Activated CD8-positive, alpha-beta memory T cell treated with anti-CD3 and anti-CD28 coated beads, Interleukin-2, amount 50 U/mL, for 4 hours (primary cell): ENCODE measurements at places on chromosomes 1 and 21.

GRCh38 chr1:50857702-50858101 lies 102.4 kb downstream of the FAF1 start:
- DNase-seq: no peak

DNA sequence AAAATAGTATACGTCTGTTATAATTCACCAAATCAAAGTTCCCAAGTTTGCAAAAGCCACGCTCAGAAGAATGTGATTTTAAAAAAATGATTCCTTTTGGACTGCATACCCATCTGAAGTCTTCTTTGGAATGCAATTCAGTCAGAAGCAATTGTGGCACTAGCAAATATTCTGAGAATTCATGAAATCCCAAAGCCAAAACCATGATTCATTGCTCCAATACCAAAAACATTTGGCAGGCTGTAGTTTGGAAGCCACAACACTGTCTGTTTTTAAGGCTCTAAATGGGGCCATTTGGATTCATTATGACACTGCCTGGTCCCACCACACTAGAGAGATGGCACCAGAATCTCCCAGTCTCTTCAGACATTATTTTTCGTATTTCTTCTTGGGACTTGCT lies 21.8 kb upstream of the LRRC53 start:
- no peak for DNase-seq

DNA sequence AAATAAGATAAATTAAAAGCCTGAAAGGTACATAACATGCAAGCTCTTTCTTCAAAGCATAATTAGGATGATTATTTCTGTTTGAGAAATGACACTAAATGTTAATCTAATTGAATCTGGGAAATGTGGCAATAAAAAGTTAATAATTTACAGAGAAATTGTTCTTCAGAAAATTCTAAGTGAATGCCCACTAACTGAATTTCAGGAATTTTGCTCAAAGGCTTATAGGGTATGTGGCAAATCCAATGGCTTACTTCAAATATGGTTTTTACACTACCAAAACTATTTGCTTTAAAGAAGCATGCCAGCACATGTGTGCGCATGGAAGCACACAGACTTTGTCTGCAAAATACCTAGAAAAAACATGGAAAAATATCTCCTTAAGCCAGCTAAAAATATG lies 186.6 kb upstream of the FOXD3 start:
- DNase-seq: no peak

GRCh38 chr1:5938101-5938646 lies 54.1 kb downstream of the NPHP4 start:
- DNase-seq: no peak

DNA sequence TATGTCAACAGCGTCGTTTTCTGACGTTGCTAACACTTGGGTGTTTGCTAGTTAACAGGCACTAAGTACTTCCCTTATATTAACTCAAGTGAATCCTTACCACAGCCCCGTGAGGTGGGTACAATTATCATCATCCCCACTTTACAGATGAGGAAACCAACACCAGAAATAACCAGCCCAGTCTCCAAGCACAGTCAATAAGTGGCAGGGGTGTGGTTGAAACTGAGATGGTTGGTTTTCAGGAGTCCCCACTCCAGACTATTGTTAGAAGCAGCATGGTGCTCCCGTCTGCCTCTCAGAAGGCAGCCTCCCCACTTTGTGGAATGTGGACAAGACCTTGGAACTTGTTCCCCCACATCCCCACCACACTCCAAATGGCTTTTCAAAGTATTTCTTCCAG lies 45.7 kb upstream of the ACOT11 start:
- no peak for DNase-seq

- DNase-seq: no peak
These were observed 12.9 kb upstream of the NOS1AP start for GRCh38 chr1:162056579-162056978.

DNA sequence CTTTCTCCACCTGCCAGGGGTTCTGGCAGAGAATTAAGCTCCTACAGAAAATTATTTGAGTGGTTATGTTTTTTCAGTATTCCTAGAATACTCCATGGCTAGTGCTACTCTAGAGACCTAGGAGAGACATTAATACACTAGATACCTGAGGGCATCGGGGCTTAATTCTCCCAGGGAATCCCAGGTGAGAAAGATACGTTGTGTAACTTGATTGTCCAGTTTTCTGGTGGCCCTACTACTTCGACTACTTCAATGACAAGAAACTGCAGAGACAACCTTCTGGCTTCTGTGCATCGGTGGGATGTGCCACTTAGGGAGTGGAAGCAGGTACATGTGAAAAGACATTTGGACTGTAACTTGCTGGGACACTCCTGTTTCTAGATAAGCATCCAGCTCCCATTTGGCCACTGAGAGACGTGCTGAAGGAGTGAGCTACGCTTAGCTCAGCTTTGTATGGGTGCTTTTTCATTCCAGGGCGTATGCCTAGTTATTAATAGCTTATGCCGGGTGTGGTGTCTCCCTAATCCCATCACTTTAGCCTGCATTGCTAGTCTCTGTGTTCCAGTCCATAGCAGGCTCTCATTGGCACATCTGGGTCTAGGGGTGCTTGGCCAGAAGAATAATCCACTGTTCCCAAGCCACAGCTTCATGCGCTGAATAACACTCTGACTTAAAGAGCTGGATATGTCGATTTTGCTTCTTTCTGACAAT lies 300.7 kb downstream of the SIPA1L2 start:
- no peak for DNase-seq

GRCh38 chr1:222048094-222048595 lies 306.3 kb upstream of the DUSP10 start:
- DNase-seq: no peak

DNA sequence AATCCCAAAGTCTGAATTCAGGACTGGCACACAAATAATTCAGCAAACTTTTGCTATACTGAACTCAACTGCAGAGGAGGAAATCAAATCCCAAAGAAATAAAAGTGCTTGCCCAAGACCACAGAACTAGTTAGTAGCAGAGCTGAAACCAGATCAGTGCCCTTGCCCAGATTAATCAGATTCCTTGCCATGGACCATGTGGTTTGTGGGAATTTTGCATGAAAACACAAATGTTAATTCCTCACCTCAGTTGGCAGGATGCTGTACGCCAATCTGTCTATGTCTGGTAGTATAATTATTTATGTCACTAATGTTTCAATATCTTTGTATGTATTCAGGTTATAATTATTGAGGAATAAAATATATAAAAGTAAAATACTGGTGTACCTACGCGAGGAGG lies 173.8 kb downstream of the DAB1 start:
- DNase-seq: no peak

DNA sequence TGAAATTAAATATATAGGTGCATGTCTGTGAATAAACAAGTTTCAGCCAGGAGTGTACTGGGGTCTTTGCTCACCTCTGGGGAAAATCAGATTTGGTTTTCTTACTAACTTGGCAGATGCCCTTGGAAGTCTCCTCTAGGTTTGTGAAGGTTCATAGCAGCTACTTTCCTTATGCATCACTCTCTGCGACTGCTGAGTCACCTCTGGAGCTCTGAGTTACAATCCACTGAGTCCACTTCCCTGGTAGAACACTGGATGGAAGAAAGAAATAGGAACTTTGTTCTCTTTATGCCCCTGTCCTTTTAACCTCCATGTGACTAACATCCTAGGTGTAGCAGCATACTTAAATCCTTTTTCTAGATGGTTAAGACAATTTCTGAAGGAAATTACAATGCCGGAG lies 4.4 kb upstream of the FASLG start:
- DNase-seq: no peak

DNA sequence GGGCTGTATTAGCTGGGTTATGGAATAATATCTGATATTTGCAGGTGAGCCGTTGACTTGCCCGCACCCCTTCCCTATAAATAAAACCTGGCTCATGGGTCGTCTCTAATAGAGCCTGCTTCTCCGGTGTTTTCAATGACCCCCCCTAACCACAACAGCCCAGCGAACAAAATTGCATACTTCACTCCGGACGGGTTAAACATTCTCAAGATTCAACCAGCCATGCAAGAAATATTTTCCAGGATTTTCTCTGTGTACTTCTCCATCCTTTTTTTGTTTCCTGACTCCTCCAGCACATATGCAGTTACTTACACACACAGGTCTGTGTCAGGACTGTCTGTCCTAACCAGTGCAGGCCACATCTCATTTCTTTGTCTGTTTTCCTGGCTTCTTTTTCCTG lies 267.7 kb downstream of the ZNF648 start:
- no peak for DNase-seq

- DNase-seq: no peak
These were observed 171.0 kb downstream of the BRINP2 start for GRCh38 chr1:177341773-177342172.

DNA sequence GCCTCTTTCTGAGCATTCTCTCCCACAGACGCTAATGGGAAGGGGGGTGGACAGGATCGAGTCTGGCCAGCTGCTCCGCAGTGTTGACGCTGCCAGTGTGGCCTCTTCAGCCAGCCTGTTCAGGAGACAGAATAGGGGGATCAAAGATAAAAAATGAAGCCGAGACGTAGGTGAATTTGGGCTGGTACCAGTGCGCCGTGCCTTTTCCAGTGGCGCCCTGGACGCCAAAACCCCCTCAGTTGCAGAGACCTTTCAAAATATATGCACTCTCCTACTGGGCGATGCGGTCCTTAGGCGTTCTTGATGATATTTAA lies 1.1 kb downstream of the TTC3 start:
- DNase-seq: no peak

GRCh38 chr1:22709891-22710700 lies 543 bp upstream of the EPHB2 start:
- DNase-seq: no peak

GRCh38 chr1:209383422-209383821 lies 200.1 kb upstream of the CAMK1G start:
- DNase-seq: no peak

- no peak for DNase-seq
These were observed 23.6 kb upstream of the SYT6 start for GRCh38 chr1:114177282-114177681.

DNA sequence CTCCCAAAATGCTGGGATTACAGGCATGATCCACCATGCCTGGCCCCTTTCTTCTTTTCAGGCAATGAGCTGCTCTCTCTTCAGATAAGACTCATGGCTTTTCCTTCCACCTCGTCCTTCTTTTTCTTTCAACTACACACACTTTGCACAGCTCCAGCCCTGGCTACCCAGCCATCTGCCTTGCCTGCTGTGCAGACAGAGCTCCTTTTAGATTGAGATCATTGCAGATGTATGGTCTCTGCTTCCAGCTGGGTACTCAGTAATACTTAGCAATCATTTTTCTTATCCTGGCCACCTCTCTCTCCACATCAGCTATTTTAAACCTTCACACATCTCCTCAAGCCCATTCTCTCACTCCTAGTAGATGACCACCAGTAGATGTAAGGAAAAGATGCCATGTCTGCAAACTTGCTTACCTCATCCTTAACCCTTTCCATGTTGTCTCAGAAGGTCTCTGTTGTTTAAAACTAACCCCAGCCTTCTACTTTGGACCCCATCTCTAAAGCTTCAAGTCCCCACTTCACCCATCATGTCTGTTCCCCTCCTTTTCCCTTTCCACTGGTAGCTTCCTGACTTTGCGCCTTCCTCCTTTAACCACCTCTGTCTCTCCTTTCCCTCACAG lies 7.3 kb downstream of the RAB4A start:
- no peak for DNase-seq

- DNase-seq: peak; percentile 37
These were observed at the start of gene RNF207 for GRCh38 chr1:6205849-6206519. TSS of gene RNF207 (plus strand) at chr1:6206119. CDS start at chr1:6206536, 417 bp downstream.
